Mesenteric fat pad (tissue), 1 donor: ENCODE measurements at places on chromosomes 4 and X.

DNA sequence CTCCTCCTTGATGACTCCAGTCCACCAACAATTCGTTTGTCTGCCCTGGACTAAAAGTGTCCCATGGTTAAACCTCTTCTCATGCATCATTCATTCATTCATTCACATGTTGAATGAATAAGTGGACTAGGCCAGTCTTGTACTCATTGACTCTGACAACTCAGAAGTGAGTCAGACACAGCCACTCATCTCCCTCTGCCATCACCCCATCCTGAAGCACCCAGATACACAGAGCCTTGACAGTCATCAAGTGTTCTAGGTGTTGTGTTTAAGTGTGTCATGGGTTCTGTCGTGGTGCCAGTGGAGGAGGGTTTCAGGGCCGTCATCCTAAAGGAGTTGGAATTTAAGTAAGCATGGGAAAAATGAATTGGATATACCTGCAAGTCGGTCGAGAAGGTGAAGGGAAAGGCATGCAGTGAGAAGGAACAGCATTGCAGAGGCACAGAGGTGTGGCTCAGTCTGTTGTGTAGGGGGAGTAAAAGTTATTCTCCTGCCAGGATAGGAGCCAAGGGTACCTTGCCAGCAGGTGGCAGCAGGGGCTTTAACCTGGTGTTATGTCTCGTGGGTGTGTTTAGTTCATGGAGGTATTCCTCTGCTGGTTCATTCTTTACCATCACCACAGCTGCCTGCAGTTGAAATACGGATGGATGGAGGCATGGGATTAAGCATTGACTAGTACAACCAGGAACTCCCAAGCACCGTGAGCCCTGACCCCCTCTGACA, 18.3 kb downstream of the MAGED2 start:
- no peak for DNase-seq

GRCh38 chr4:110046588-110047049, 133.9 kb downstream of the EGF start:
- DNase-seq: no peak

DNA sequence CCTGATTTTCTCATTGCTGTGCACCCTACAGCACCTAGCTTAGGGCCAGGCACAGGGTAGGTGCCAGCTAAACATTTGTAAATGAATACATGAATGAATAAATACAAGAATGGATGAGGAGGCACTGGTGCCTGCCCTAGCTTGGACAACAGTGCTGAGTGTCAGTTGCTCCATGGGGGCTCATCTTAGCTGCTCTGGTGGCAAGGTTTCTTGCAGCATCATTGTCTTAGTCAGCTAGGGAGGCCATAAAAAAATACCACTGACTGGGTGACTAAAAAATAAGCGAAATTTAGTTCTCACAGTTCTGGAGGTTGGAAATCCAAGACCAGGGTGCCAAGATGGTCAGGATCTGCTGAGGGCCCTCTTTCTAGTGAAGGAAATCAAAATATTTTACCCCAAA, 31.2 kb downstream of the TMEM31 start:
- no peak for DNase-seq

DNA sequence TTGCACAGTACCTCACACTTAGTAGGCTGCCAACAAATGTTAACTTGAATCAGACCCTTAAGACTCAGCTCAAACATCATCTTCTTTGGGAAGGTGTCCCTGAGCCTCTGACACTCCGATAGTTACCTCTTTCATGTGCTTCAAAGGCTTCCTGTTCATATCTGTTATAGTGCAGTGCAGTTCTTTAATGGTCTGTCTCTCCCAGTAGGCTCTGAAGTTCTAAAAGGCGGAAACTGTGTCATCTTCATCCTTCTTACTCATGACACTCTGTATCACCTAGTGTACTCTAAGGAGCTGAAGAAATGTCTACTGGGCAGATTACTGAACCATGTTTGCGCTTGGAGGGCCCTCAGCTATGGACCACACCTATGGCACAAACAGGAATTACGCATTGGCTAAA, 2.1 kb upstream of the DIAPH2 start:
- no peak for DNase-seq

DNA sequence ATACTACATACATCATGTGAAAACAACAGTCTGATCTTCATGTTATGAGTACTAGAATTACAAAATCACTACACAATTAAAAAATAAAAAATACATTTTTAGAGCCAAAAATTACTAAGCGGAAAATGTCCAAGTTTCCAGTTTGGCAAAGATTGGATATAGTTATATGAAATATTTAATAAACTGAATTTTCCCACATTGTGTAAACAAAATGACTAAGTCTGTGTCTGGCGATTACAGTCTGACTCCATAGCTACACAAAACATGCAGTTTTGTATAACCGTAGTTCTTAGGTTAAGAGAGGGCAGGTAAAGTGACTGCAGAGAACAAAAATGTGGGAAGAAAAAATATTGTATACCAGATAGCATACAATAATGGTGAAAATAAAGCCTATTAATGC, 59.2 kb upstream of the TMEM47 start:
- no peak for DNase-seq

DNA sequence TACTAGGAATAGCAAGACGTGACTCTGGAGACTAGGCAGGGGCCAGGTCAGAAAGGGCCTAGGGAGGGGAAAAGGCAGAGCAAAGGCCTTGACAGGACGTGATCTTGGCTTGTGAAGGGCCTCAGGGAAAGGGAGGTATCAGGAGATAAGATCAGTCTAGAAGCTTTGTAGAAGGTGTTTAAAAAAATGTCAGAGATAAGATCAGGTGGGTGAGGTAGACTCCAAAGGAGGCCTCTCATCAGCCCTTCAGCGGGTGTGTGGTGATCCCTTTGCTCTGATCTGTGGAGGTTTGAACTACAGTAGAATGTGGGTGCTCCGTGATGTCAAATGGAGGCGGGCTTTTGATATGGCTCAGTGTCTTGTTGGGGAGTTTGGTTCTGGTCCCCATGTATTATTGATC, 78.8 kb upstream of the PRPS1 start:
- no peak for DNase-seq

- no peak for DNase-seq
These were observed 42.0 kb downstream of the SLC4A4 start for GRCh38 chr4:71380788-71381187.
